ENCODE measurements at places on chromosomes 3 and 15.

DNA sequence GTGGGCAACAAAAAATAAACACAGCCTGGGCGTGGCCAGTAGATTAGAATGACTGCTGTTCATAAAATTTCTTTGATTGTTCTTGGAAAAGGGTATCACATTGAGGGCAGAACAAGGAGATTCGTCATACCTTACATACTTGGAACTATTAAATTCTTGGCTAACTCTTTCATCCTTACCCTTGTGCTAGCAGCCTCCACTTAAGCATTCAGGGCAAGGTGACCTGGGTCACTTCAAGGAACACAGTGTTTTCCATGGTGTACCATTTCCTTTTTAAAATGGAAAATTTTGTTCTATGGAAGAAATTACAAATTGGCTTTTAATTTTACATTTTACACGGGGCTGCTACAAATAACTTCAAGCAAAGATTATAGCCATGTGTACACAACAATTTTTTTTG is 60.8 kb downstream of the MINDY4B start:
- DNase-seq, result no peak

DNA sequence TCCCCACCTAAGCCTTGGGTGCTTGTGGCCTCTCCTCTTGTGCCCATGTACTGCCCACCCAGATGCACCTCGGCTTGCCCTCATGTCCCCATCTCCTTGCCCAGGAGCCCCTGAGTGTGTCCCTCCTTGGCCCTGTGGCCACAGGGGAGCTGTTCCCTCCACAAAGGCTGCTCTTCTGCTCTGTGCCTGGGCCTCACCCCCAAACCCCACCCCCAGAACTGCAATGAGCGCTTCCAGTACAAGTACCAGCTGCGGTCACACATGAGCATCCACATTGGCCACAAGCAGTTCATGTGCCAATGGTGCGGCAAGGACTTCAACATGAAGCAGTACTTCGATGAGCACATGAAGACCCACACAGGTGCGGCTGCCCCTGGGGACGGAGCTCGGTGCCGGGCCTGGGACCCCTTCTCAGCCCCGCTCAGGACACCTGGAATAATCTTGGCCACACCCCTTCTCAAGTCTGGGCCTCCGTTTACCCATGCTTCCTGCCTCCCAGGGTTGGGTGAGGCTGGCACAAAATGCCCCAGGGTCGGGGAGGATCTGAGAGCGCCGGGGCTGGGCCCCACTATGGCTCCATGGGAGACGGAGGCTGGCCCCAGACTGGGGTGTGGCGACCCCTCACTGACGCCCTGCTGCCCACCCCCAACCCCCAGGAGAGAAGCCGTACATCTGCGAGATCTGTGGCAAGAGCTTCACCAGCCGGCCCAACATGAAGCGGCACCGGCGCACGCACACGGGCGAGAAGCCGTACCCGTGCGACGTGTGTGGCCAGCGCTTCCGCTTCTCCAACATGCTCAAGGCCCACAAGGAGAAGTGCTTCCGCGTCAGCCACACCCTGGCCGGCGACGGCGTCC is 10.3 kb downstream of the ZBTB47 start:
- DNase-seq, result no peak

GRCh38 chr3:177055605-177056571 is 141.4 kb downstream of the TBL1XR1 start:
- no peak for DNase-seq

DNA sequence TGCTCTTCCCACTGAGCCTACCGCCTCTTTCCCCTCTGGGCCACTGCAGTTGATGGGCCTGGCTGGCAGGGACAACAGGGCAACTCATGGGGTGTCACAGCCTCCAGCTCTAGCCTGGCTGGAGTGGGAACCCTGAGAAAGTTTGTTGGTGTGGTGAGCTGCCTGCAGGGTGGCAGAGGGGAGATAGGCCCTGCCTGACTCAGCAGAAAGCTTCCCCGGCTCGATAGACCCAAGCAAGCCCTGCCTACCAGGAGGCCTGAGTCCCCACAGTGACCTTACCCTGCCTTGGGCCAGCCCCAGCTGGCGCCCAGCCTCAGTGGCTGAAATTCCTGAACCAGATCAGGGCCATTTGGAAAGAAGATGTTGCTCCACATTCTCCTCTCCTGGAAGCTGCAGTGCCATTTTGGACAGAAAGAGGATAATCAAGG is 29.4 kb downstream of the ABTB1 start:
- DNase-seq, result no peak

- no peak for DNase-seq
Observed at GRCh38 chr3:70737666-70738290, 425.3 kb upstream of the MDFIC2 start.

- no peak for DNase-seq
Observed at GRCh38 chr3:180119567-180119966, 82.8 kb upstream of the PEX5L start.

DNA sequence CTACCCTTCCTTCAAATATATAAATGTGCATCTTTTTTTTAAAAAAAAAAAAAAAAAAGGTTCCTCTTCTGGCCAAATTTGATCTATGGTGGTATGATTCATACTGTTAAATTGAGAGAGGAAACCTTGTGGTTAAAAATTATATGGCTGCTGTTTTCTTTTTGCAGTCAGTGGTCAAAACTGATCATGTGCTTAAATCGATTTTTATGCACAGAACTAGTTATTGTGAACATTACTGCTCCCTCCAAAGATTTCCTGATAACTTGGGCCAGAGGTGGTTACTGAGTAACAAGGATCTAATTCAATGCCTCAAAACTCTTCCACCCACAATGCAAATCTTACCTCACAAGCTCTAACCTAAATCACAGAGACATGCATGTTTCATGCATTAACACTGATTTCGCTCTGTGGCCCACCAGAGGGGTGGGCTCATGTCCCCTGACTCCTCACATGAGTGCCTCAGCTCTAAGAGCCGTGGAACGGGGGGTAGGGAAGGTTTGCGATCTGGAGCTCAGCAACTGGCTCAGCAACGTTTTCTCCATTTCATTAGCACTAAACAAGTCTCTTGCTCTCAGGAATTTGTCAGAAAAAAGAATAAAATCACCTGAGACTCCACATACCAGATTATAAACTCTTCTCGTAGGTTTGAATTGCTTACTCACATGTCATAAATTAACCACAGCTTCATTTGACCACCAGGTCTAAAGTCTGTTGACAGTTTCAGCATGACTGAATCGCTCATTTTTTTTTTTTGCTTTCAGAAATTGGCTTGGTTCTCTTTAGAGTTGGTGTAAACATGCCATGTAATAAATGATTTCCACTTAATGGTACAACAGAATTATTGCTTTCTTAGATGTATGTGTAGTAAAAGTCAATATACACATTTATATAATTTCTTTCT is 280.4 kb downstream of the CD47 start:
- DNase-seq, result no peak

DNA sequence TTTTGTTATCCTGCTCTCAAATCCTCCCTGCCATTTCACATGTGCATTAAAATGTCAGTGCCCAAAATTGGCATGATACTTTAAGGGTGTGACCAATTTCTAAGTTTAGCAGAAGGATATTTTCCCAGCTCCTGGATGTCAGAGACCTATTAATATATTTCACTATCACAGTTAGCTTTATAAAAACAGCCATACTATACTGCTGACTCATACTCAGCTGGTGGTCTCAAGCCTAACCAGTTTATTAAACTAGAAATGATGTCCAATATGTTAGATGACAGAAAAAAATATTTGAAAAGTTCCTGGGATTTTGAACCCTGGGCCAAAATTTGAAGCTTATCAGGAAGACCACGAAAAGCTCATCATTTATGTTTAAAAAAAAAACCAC is 60.9 kb upstream of the ZNF280D start:
- DNase-seq, result no peak

GRCh38 chr3:97938444-97938843 is 33.8 kb downstream of the RIOX2 start:
- DNase-seq, result no peak

GRCh38 chr3:180340395-180340794 is 261.6 kb upstream of the TTC14 start:
- DNase-seq, result no peak

- no peak for DNase-seq
Observed at GRCh38 chr3:51938780-51939425, 2.8 kb downstream of the RRP9 start.

GRCh38 chr3:98651780-98652077 is 58.3 kb upstream of the CPOX start:
- no peak for DNase-seq

DNA sequence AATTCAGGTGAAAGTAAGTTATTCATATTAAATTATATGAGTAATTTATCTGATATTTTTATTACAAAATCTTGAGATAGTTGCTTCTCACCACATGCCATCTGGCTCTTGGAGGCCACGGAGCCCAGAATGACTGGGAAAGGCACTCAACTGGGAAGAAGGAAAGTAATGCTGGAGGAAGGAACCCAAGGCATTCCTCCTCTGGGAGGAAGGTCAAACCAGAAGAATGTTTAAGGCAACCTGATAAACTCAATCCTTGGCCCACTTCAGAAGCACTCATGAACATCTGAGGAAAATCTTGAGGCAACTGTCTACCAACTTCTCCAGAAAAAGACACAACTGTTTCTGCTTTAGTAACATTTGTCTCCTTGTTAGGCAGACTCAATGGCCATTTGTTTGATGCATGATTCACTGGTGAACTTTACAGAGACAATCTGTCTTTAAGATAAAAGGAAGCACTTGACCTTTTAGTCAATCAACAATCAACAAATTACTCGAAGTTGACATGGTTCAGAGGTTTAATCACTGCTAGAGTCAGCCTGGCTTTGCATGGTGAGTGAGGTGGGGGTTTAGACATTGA is 261.4 kb upstream of the MME start:
- DNase-seq, result no peak

GRCh38 chr15:67556976-67557570 is 14.6 kb downstream of the MAP2K5 start:
- DNase-seq, result no peak
